Islet precursor cell (in vitro differentiated cells): ENCODE measurements at places on chromosomes 4 and X.

DNA sequence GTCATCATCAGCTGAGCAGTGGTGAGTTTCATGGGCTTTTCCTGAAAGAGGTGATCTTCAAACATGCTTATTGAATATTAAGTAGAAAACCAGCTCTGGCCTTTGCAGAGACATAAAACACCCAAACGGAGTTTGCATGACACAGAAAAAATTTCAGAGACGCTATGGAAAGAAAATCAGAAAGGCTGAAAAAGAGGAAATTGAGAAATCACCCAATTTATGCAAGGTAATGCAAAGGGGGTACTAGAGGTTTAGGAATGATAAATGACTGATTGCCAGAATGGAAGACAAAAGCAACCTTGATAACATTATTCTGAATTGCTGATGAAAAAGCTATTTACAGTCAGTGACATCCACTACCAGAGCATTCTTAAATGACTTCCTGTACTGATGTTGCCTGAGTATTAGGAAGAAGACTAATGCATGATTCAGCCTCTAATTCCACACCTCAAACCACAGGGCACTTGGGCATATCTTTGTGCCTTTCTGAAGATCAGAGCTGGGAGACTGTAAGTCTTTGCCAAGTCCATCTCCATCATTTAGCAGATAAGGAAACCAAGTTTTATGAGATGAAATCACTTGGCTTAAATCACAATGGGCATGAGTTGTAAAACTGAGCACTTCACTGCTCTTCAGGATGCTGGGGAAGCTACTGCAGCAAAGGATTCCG is 565.7 kb downstream of the PPARGC1A start:
- peak; percentile 52 for DNase-seq

DNA sequence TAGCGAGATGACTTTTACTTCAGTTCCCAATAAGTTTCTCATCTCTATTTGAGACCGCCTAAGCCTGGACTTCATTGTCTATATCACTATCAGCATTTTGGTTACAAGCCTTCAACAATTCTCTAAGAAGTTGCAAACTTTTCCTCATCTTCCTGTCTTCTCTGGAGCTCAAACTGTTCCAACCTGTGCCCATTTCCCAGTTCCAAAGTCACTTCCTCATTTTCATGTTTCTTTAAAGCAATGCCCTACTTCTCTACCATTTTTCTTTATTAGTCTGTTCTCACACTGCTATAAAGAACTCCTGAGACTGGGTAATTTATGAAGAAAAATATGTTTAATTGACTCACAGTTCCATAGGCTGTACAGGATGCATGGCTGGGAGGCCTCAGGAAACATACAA is 251.9 kb downstream of the TECRL start:
- DNase-seq: no peak

- no peak for DNase-seq
These were observed 56.8 kb upstream of the FAT1 start for GRCh38 chr4:186780291-186781031.

GRCh38 chrX:29066516-29066915 is 479.3 kb downstream of the IL1RAPL1 start:
- no peak for DNase-seq

DNA sequence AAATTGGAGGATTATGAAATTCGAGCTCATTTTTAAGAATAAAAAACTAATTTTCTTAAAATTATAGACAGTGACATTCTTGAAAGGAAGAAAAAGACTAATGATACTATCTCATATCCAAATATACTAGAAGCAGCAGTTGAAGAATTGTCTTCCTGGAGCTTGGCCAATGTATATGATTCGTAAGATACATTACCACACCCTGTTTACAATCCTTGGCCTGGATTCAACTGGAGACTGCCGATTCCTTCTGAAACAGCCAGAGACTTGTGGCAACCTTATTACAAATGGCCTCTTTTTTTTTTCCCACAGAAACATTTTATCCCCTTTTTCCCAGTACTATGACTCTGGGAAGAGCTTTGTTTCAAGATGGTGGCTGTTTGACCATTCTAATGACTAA is 571.2 kb upstream of the FAT1 start:
- DNase-seq: no peak

GRCh38 chr4:16897991-16898827 is at the start of gene LDB2:
Gene LDB2 (minus strand): TSS chr4:16898645.
- peak; percentile 95 for DNase-seq

- no peak for DNase-seq
These were observed 10.5 kb downstream of the PPAT start for GRCh38 chr4:56424697-56425514.

- peak; percentile 40 for DNase-seq
These were observed 2.7 kb downstream of the CPLX1 start for GRCh38 chr4:823176-823760.

- DNase-seq: peak; percentile 95
These were observed 61.4 kb downstream of the AGA start for GRCh38 chr4:177380730-177381287.

DNA sequence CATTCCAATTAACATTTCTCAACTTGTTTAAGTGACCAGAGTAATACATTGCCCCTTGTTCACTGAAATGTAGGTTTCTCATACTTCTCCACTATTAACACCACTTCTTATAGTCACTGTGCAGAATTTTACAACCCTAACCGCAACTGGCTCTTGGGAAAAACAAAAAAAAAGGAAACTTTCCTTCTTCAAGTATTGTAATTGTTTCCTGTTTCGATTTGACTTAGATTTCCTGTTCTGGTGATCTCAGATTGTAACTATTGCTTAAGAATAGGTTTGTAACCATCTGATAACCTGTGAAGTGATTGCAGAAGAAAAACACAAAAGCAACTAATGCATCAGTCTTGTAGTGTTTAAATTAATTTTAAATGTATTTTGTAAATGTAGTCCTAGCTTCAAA is 594.7 kb upstream of the GALNT7 start:
- DNase-seq: no peak

DNA sequence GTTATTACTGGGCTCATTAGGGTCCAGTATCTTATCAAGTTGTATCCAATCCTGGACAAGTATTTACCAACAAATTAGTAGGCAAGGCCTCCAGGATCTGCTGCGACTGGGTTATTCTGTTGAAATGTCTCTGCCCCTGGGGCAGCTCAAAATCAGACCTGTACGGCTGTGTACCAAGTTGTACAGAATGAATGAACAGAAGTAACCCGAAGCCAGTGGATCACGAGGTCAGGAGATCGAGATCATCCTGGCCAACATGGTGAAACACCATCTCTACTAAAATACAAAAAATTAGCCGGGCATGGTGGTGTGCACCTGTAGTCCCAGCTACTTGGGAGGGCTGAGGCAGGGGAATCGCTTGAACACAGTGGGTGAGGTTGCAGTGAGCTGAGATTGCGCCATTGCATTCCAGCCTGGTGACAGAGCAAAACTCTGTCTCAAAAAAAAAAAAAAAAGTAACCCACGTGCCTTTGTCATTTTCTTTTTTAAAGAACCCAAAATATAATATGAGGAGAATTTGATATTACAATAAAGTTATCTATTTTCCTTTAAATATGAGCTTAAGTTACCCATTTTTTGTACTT is 127.3 kb downstream of the CBR4 start:
- DNase-seq: no peak

DNA sequence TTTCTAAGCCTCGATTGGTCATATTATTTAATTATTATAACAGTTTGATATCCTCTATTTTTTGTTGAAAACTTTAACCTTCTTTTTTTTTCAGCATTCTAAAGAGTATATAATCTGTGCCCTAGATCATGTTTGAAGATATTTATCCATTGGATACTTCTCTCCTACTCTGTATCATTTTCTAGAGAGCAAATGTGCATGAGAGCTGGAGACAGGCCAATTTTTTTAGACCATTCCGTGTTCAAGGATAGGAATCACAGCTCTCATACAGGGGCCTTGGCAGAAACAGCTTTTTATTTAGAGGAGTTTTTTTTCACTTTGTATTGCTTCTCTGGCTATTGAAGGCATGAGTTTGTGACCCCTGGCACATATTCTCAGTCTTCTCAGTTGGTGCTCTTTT is 57.7 kb upstream of the TBC1D14 start:
- no peak for DNase-seq

- DNase-seq: no peak
These were observed 46.7 kb downstream of the RUFY3 start for GRCh38 chr4:70768301-70768948.

DNA sequence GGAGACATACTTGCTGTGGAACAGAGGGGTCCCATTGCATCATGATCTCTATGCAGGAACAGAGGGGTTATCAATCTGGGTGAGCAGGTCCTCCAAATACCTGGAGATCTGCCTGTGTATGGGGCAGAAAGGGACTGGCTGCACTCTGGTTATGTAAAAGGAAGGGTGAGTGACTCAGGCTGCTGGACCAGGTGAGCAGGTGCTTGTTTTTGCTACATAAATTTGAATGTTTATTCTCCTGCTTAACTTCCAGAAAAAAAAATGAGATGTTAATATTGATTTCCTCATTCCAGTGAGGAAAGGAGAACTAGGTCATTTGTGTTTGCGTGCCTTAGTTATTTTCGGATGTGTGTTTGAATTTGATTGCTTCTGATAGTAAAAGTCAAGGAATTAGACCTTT is 225.8 kb upstream of the TRAM1L1 start:
- DNase-seq: no peak

DNA sequence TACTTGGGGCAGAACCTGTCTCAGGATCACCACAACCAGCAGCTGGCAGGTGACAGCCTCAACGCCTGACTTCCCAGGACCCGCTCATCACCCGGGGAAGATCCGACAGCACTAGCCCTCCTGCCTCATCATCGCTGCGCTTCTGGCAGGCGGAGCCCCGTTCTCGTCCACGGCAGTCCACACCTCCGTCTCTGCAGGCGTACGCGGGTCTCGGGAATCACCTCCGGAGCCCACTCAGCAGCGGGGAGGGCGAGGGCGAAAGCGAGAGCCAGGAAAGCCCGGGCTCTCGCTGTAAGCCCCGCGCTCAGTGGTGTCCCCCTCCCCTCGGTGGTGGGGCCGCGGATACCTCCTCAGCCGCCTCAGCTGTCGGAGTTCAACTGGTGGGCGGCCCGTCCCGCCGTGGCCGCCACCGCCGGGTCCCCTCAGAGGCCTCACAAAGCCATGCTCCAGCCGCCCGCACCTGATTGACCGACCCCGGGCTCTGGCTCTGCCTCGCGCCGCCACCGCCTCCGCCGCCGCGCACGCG is 518 bp upstream of the CNKSR2 start:
- DNase-seq: peak; percentile 51

- DNase-seq: no peak
These were observed 11.6 kb downstream of the RBMX2 start for GRCh38 chrX:130413415-130413814.

GRCh38 chr4:100908540-100908939 is 390.7 kb upstream of the EMCN start:
- DNase-seq: no peak

DNA sequence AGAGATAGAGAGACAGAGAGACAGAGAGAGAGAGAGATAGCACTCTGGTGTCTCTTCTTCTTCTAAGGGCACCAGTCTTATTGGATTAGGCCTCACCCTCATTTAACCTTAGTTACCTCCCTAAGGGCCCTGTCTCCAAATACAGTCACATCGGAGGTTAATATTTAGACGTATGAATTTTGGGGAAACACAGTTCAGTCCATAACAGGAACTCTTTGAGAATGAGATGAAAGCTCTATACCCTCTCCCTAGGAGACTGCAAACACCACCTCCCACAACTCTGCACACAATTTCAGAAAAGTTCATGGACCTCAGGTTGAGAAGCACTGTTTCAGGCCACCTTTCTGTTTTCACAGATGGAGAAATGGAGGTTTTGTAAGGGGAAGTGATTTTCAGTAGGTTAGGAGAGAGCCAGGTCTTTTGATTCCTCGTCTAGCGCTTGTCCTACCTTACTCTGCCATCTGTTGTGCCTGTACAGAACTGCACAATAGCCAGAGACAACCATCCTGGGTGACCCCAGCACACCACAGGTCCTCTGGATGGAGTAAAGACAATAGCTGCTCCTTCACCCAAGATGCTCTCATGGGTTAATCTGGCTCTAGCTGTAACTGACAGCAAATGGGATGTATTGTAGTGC is 16.9 kb upstream of the LOC101059915 start:
- peak; percentile 41 for DNase-seq

GRCh38 chrX:16033331-16033730 is 90.0 kb upstream of the GRPR start:
- DNase-seq: no peak

DNA sequence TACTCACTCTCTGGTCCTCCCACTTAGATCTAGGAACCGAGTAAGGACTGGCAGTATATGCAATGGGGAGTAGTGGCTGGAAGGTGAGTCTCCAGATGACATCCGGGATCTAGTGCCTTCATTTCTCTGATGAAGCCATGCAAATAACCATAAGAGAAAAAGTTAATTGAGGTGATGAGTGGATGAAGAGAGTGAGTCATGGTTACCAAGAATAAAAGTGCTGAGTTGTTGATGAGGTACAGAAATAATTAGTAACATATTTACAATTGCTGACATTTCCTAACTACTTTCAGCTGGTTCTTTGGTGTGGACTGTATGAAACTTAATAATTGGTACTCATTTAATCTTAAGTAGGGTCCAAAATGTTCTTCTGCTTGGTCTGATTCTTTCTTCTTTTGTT is 146.7 kb upstream of the PITX2 start:
- DNase-seq: no peak

DNA sequence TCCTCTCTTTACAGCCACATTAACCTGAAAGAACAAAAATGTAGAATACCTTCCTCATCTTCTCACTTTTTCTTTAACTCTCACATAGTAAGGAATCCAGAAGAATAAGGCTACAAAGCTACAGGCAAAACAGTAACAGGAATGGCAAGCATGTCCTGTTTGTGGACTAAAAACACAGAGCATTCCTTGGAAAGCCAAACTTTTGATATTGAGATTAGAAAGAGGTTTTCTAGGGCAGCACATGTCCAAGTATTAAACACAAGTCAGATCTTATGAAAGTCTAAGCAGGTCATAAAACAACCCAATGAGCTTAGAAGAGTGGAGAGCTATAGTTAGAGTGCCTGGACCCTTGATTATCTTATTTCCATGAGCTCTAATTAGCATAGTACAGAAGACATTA is 58.2 kb upstream of the FAM9C start:
- no peak for DNase-seq

DNA sequence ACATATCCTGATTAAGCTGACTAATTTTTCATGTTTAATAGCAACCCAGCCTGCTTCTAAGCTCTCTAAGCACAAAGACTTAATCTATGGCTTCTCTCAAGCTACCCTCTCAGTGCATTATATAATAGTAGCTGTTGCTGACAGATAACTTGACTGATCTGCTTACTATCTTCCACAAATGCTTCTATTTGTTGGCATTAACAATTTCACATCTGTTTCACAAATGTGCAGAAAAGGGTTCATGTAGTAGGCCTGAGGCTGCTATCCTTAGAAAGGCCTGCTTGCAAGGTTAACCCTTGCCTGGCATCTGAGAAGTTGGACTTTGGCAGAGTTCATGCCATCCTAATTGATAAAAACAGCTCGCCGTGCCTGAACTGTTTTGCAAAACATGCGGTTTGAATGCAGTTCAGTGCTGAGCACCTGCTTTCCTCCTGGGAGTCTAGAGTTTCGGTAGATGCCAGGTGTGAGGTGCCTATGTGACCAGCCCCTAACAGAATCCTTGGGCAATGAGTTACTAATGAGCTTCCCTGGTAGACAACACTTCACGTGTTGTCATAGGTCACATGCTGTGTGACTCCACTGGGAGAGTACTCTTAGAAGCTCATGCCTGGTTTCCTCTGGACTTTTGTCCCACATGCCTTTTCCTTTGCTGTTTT is 68.4 kb downstream of the NSG1 start:
- no peak for DNase-seq
